ENCODE measurements at places on chromosomes 7 and 10.

- no peak for DNase-seq
Measured at GRCh38 chr10:35641676-35642034, 441 bp downstream of the FZD8 start.

DNA sequence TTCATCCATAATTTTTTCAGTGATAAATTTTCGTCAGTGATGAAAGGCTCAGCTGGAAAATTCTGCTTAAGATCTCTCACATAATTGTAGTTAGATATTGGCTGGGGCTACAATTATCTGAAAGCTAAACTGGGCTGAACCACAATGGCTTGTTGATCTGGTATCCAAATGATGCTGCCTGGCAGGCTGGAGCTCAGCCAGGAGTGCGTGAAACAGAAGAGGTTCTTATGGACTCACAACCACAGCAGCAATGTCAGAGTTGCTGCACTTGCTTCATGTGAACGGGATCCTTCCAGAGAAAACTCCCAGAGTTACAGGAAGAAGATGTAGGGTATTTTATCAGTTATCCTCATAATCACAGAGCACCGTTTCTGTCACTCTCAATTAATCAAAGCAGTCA lies 533.2 kb upstream of the POM121L12 start:
- DNase-seq = no peak

GRCh38 chr10:4851846-4852245 lies 25.8 kb downstream of the AKR1E2 start:
- DNase-seq = no peak

GRCh38 chr7:4703532-4703931 lies 21.4 kb downstream of the FOXK1 start:
- DNase-seq = no peak

GRCh38 chr10:87866412-87866974 lies 3.1 kb downstream of the PTEN start:
- no peak for DNase-seq
